ENCODE measurements at places on chromosomes 2 and 18. TPM values are rescaled to one million over a fixed set of nuclear protein-coding genes. Genes with fewer than 3 reads are reported as not detected.

GRCh38 chr2:65845442-65846182 lies 413.2 kb upstream of the SPRED2 start:
- no peak overlapping the region for H3K4me3 ChIP-seq
- H3K27me3 ChIP-seq = peaks cover 4% of the 10 kb centered on the region
- DNase-seq = no peak
- H3K36me3 ChIP-seq = no peaks in the 10 kb centered on the region
- peaks cover 24% of the 10 kb centered on the region for H3K4me1 ChIP-seq
- no peak overlapping the region for H3K27ac ChIP-seq

- H3K36me3 ChIP-seq = peaks cover 4% of the 10 kb centered on the region
- DNase-seq = no peak
- no peak overlapping the region for H3K4me3 ChIP-seq
- no peak overlapping the region for H3K27ac ChIP-seq
- no peaks in the 10 kb centered on the region for H3K27me3 ChIP-seq
Observed at GRCh38 chr2:111626037-111626864, 257.7 kb downstream of the ANAPC1 start.

DNA sequence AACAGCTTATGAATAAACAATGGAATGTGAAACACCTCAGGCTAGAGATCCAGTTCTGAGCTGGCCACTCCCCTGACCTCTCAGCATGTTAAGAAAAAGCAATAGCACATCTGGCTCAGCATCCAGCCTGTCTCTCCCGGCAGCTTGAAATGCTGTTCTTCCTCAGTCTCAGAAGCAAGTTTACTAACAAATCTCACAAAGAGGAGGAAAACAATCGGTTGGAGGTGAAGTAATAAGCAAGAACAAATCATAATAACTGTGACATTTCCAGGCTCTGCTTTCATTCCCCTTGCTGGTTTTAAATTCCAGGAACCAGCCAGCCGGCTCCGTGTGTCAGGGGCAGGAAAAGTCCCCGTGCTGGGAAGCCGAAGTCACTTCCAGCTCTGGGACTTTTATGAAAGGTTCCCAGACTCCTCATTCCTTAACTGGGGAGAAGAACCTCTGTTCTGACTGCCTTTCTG lies 133.9 kb upstream of the ARL4C start:
- H3K4me1 ChIP-seq = peaks cover 11% of the 10 kb centered on the region
- H3K27me3 ChIP-seq = no peaks in the 10 kb centered on the region
- no peak overlapping the region for H3K27ac ChIP-seq
- peaks cover under 1% of the 10 kb centered on the region for H3K36me3 ChIP-seq
- no peak for DNase-seq

- no peaks in the 10 kb centered on the region for H3K27me3 ChIP-seq
- DNase-seq = no peak
- no peak overlapping the region for H3K4me3 ChIP-seq
- peak overlapping the region; percentile 81 for H3K27ac ChIP-seq
Observed at GRCh38 chr2:71129114-71129901, 721 bp downstream of the MCEE start.

DNA sequence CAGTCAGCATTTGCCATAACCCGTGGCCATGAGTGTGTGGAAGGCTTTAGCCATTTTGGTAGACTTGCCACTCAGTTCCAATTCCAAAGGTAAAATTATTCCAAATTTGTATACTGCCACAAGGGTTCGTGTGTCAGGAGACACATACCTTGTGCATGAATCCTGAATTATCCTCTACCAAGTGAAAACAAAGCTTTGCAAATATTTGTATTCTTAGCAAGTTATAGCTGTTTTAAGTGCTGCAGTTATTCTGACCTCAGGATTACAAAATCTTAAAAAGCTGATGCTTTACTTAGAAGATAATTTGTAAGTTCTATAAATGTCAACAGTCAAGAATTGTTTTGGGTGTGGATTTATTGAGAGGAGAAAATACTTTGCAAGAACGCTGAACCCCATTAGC lies 100.6 kb downstream of the ANTXR1 start:
- no peaks in the 10 kb centered on the region for H3K36me3 ChIP-seq
- no peak for DNase-seq
- no peak overlapping the region for H3K27ac ChIP-seq
- H3K4me3 ChIP-seq = no peak overlapping the region
- H3K27me3 ChIP-seq = no peaks in the 10 kb centered on the region

- H3K27me3 ChIP-seq = peaks cover 2% of the 10 kb centered on the region
- no peak overlapping the region for H3K4me3 ChIP-seq
- peaks cover 4% of the 10 kb centered on the region for H3K4me1 ChIP-seq
- peaks cover 23% of the 10 kb centered on the region for H3K36me3 ChIP-seq
- no peak overlapping the region for H3K27ac ChIP-seq
Observed at GRCh38 chr2:206154197-206154596, 5.0 kb downstream of the NDUFS1 start.

DNA sequence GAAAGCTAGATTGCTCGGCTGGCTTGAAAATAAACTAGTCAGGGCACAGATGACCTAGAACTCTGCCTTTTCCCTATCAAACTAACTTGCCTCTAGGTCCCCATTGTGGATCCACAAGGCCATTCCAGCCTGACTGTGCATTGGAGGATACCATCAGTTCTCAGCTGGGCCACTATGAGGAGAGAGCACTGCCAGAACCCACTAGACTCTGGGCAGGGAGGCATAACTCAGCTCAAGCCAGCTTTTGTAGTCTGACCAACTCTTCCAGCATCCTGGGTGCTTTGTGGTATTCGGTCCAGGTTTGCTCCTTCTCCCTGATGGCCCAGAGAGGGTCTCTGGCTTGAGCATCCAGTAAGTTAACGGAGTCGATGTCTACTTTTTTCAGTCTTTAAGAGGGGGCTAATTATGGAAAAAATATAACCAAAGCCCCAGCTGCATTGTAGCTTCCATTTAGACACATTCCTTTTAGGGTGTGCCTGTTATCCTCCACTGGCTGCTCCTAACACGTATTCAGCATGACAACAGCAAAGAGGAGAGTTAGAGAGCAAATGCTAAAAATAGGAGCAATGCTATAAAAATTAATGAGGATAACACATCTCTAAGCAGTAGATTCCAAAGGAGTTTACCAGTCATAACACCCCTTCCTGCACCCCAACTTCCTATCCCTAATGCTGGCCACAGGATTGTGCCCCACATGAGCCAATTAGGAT lies 15.2 kb downstream of the GKN2 start:
- no peak overlapping the region for H3K4me3 ChIP-seq
- no peaks in the 10 kb centered on the region for H3K27me3 ChIP-seq
- no peak for DNase-seq
- H3K4me1 ChIP-seq = no peaks in the 10 kb centered on the region
- H3K36me3 ChIP-seq = no peaks in the 10 kb centered on the region

DNA sequence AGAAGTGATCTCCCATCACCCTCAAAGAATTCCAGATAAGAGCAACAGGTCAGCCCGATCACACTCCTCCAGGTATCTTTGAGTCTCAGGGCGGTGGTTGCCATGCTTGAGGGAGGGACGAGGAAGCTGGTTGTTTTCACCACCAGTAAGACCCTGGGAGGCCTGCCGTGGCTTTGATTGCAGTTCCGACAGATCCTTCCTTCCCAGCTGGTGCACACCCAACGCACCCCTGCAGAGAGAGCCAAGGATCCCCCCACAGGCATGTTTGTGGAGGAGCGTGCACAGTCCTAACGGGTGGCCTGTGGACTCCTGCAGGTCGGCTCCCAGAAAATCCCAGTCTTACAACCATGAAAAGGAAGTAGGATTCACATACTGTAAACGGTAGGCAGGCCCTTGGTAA lies 13.8 kb upstream of the ZNF236 start:
- H3K4me3 ChIP-seq = no peak overlapping the region
- no peak overlapping the region for H3K27ac ChIP-seq
- peaks cover 5% of the 10 kb centered on the region for H3K4me1 ChIP-seq
- peaks cover 4% of the 10 kb centered on the region for H3K27me3 ChIP-seq
- H3K36me3 ChIP-seq = peaks cover 4% of the 10 kb centered on the region

DNA sequence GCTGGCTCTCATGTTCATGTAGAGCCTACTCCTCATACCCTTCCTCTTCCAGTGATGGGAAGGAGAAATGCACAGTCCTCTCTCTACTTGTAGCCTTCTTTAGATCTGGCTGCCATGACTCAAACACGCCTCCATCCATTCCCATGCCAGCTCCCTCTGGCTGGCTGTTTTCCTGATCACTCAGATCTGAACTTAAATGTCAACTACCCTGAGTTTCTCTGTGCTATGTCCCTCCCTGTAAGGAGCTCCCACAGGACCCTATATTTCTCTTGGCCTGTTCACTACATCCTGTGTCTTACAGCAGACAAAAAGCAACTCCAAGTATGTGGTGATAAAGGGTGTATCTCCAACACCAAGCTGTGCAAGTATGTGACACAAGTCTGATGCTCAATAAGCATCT lies 152.4 kb downstream of the TCF4 start:
- no peak overlapping the region for H3K27ac ChIP-seq
- no peak overlapping the region for H3K4me3 ChIP-seq
- peaks cover 4% of the 10 kb centered on the region for H3K36me3 ChIP-seq
- peaks cover 8% of the 10 kb centered on the region for H3K27me3 ChIP-seq

GRCh38 chr18:6975084-6975483 lies 142.5 kb downstream of the LAMA1 start:
- H3K27me3 ChIP-seq = no peaks in the 10 kb centered on the region
- peaks cover 2% of the 10 kb centered on the region for H3K4me1 ChIP-seq
- no peak for DNase-seq
- no peak overlapping the region for H3K27ac ChIP-seq
- H3K4me3 ChIP-seq = no peak overlapping the region

- peaks cover 13% of the 10 kb centered on the region for H3K36me3 ChIP-seq
- H3K27me3 ChIP-seq = peaks cover 3% of the 10 kb centered on the region
- H3K27ac ChIP-seq = no peak overlapping the region
- peaks cover 3% of the 10 kb centered on the region for H3K4me1 ChIP-seq
- no peak overlapping the region for H3K4me3 ChIP-seq
- DNase-seq = no peak
Observed at GRCh38 chr2:95525294-95526035, 40.9 kb upstream of the TRIM43B start.

GRCh38 chr18:46920653-46921052 lies 3.3 kb downstream of the KATNAL2 start:
- H3K27me3 ChIP-seq = peaks cover 6% of the 10 kb centered on the region
- no peak overlapping the region for H3K4me3 ChIP-seq
- no peak overlapping the region for H3K27ac ChIP-seq
- peaks cover 5% of the 10 kb centered on the region for H3K36me3 ChIP-seq
- no peak for DNase-seq
- peaks cover 20% of the 10 kb centered on the region for H3K4me1 ChIP-seq

DNA sequence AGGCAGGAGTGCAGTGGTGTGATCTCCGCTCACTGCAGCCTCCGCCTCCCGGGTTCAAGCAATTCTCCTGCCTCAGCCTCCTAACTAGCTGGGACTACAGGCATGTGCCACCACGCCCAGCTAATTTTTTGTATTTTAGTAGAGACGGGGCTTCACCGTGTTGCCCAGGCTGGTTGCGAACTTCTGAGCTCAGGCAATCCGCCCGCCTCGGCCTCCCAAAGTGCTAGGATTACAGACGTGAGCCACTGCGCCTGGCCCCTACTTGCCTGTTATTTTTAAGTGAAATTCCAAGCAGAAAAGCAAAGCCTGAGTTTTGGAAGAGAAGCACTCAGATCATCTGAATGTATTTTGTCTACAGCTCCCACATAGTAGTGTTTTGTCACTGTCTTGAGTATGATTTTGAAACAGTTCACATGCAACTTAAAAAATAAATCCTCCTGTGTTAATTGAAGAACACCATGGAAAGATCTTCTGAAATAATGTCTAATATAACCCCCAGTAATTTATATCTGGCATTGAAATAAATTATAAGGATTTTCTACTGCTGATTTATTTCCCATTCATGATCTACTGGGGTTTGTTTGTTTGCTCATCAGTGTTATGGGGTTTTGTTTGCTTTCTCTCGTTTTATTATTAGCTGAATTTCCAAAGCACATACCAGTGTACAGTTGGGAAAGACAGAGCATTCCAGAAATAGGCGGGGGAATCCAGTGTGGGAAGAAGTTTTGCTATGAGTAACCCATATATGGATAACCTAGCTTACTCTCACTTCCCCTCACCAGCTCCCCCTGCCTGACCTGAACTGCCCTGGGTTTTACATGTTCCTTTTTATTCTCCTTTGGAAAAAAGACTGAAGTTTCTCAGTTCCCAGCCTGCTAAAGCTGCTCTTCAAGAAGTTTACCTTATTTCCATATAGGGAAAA lies 80.1 kb upstream of the MAP3K20 start:
- H3K36me3 ChIP-seq = no peaks in the 10 kb centered on the region
- H3K27me3 ChIP-seq = peaks cover 3% of the 10 kb centered on the region
- no peak overlapping the region for H3K4me3 ChIP-seq
- DNase-seq = no peak

DNA sequence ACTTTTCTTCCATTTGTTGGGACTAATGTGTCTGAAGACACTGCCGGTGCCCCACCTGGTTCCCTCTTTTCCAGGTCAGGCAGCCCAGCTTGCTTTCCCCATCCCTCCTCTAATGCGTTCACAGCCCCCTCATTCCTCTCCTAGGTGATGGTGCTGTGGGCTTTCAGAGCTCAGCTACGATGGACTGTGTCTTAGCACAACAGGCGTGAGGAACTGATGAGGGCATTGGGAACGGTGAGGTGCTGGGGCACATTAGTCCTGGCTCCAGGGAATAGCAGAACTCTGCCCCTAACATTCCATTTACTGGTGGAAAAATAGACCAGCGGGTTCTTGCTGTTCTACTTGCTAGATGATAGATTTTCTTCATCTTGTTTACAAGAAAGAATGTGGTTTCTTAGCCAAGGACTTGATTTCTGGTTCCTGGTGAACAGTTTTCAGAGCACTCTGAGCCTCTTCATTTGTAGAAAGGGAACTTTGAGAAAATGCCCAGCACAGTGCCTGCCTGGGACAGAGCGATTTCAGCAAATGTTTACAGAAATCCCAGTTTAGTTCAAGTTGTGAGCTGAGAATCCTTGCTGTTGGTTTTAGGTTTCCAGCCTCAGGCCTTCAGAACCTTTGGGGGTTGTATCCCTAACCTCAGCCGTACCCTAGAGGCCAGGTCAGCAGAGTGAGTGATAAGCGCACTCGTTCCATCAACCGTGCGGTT lies 42.5 kb downstream of the LDLRAD4 start:
- H3K4me1 ChIP-seq = peaks cover 36% of the 10 kb centered on the region
- H3K36me3 ChIP-seq = no peaks in the 10 kb centered on the region
- peaks cover 9% of the 10 kb centered on the region for H3K27me3 ChIP-seq
- DNase-seq = no peak

SERPINB13 gene
- not detected for total RNA-seq

FAM161A gene
- 6.9 TPM for total RNA-seq

SP100 gene
- 8.3 TPM for total RNA-seq

FBXO36 gene
- total RNA-seq = 3.6 TPM

CD8B2 gene
- 0.05 TPM for total RNA-seq

CRYGD gene
- not detected for total RNA-seq

AP1S3 gene
- 0.80 TPM for total RNA-seq

ELMOD3 gene
- 15.9 TPM for total RNA-seq
